ENCODE measurements at places on chromosomes 5 and 9.

GRCh38 chr5:124908581-124909451 lies 162.4 kb upstream of the ZNF608 start:
- peak; percentile 86 for DNase-seq

DNA sequence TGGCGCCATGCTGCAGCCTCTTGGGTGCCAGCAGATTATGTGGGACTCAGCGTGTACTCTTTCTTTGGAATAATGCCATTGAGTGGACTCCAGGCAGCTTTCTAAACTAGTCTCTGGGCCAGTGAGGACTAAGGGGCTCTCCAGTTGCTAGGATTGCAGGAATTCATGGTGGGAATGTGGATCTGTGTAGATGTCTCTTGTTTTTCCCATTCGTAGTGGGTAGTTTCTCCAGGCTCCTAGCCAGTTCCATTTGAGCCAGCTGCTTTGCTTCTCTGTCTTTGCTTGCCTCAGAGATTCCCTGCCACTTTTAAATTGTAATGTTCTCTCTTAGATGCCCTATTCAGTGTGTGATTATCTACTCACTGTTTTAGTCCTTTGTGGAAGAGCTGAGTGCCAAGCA lies 42.6 kb downstream of the SLF1 start:
- no peak for DNase-seq

GRCh38 chr5:170092455-170093101 lies 13.1 kb upstream of the FOXI1 start:
- DNase-seq, result no peak

GRCh38 chr5:129836321-129836720 lies 67.9 kb upstream of the CHSY3 start:
- no peak for DNase-seq

GRCh38 chr9:103894184-103894583 lies 199.9 kb upstream of the SMC2 start:
- DNase-seq, result no peak

DNA sequence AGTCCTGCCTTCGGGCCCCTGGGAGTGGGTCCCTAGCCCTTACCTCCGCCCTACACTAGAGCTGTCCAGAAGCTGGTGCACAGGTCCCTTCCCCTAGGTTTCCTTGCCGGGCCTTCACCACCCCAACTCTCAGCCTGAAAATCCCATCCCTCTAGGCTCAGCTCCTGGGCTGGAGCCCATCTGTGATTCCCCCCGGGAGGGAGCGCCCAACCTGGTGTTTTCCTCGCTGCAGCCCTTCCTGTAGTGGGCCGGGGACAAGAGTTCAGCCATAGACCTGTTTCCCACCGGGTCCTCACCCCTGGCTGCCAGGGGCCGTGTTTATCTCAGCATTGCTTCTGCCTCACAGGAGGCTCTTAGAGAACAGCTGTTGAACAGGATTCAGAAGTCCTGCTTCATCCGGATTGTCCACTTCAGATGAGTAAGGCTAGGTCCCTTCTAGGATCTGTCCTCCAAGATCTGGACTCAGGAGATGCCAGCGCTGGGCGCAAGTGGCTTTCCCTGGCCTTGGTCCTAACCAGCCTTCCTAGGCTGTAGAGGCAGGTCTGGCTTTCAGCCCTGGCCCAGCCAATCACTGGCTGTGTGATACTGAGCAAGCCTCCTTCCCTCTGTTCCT lies 965 bp downstream of the GLIPR2 start:
- DNase-seq, result no peak

DNA sequence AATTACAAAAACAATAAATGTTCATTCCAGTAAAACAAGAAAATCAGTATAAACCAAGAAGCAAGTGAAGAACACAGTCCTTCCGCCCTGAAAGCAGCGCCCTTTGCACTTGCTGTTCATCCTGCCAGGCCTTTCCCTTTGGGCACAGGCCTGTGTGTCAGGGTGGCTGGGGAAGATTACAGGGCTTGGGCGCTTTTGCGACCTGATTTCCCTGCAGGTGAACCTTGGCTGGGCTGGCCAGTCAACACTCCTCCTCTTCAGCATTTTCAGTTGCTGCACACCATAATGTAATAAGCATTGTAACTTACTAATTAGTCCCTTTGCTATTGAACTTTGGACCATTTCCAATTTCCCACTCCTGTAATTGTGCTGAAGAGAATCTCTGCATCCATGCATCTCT lies 38.6 kb upstream of the TDRD7 start:
- no peak for DNase-seq

GRCh38 chr5:159094745-159095144 lies 5.0 kb downstream of the EBF1 start:
- no peak for DNase-seq

GRCh38 chr5:65263321-65263720 lies 218.4 kb downstream of the ADAMTS6 start:
- DNase-seq, result no peak

DNA sequence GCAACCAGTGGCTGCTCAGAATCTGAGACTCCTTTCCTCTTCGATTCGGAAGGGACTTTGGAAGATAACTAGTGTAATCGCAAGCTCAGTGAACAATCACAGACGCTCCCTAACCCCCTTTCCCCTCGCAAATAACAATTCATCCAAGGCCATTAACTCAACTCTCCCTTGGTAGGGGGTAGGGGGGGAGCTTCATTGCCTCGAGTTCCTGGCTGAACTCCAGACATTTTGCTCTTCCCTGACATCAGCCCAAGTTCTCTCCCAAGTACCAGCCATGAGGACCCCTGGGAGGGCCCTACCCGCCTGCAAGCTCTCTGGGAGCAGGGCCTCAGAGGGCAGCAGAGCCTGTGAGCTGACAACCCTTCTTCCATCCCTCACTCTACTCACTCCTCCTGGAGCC lies 8.4 kb downstream of the FAM163B start:
- DNase-seq, result no peak

DNA sequence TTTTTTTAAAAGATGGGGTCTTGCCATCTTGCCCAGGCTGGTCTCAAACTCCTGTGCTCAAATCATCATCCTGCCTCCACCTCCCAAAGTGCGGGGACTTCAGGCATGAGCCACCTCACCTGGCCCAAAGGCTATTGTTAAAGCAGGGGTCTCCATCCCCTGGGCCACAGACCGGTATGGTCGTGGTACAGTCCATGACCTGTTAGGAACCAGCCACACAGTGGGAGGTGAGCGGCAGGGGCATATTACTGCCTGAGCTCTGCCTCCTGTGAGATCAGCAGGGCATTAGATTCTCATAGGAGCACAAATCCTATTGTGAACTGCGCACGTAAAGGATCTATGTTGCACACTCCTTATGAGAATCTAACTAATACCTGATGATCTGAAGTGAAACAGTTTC lies 7.3 kb upstream of the NOL6 start:
- no peak for DNase-seq

- no peak for DNase-seq
Observed at GRCh38 chr9:124303762-124304161, 46.0 kb downstream of the NEK6 start.

- no peak for DNase-seq
Observed at GRCh38 chr5:142122121-142122520, 13.5 kb downstream of the NDFIP1 start.

Measured in NCI-H146 (cell line).